Activated T-cell treated with anti-CD3 and anti-CD28 coated beads, Interleukin-2, amount 50 U/mL, for 72 hours (primary cell): ENCODE measurements at places on chromosomes 12 and 14.

DNA sequence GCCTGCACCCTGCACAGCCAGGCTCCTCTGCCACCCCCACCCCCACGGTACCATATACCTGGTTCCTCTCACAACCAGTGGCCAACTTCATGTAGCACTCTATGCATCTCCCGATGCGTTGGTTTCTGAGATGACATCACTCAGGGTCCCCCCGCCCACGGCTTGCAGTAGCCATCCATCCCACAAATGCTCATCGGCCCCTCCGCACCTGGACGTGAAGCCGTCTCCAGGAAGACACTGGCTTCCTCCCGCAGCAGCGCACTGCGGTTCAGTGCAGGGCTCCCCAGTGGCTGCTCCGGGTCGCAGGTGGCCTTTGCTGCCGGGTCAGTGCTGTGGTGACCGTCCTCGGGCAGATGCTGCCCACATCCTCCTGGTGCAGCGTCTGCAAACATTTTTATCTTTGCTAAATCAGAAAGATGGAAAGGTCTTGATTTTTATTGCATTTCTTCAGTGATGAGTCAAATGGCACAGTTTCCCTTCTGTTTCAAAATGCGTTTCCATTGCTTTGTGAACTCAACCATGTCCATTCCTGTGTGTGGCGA is 27.5 kb upstream of the MMP17 start:
- no peak for DNase-seq

- peak; percentile 3 for DNase-seq
Measured at GRCh38 chr14:87896393-87897380, 96.3 kb downstream of the GALC start.

GRCh38 chr12:88706286-88706685 is 126.0 kb upstream of the KITLG start:
- no peak for DNase-seq

DNA sequence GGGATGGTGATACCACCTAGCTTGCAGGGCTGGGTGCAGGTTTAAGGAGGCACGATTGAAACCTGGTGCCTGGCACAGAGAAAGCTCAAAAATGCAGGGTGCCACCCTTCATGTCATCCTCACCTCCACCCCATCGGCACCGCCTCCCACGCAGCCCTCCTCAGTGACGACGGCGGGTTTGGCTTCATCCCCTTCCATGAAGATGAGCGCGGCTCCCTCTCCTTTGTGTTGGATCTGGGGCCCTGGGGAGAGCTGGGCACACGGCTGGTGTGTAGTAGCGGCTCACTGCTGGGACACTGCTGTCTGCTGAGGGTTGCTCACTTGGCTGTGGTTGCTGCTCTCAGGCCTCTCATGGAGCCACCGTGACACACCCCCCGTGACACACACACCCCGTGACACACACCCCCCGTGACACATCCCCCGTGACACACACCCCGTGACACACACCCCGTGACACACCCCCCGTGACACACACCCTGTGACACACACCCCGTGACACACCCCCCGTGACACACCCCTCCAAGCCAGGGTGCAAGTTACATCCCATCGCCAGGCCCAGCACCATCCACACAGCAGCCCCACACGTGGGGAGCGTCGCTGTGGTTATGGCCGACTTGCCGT is 42.9 kb upstream of the FZD10 start:
- peak; percentile 1 for DNase-seq

GRCh38 chr14:96252999-96253539 is 2.9 kb upstream of the BDKRB1 start:
- no peak for DNase-seq

DNA sequence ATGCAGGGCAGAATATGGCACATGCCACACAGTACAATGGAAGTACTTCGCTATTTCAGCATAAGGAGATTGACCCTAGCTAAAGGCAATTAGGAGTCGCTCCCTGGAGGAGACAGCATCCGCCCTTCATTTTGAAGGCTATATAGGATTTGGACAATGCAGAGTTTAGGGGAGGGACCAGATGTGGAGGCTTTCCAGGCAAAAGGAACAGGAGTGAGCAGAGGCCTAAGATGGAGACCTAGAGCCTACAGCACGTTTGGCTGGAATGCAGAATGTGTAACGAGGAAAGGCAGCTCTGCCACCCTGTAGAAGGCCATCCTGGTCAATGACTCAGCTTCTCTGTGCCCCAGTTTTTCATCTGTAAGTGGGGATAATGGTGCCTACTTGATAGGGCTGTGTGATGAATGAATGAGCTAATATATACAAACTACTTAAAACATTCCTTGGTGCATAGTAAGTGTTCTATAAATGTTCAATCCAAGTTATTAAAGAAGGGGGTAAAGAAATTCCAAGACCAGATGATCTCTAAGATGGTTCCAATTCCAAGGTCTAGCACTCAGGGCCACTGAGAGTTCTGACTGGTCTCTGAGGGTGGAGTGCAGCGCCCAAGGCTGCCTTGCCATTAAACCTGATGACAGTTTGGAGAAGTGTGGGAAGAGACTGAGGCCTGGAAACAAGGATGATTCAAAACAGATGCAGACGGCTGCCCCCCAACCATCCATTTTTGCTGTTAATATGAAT is 54.3 kb upstream of the FRMD6 start:
- DNase-seq = no peak

- DNase-seq = no peak
Measured at GRCh38 chr12:51293696-51294095, 23.5 kb upstream of the SMAGP start.

GRCh38 chr12:111396726-111397445 is 8.8 kb upstream of the SH2B3 start:
- DNase-seq = peak; percentile 88

DNA sequence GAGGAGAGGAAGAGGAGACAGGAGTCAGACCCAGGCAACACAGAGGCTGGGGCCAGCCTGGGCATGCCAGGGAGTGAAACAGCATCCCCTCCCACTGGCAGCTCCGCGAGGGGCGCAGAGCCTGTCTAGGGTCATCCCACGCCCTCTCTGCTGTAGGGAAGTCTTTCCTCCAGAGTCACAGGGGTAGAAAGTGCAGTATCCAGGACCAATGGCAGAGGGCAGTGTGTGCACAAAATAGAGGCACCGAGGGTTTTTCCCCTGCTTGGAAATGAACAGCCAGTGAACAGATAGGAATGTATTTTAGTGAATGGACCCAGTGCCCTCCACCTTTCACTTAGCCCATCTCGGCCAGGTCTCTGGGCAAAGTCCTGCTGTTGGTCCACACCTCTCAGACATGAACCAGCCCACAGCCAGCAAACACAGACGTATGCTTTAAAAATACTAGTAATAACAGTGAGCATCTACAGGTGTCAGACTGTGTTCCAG is 9.4 kb upstream of the KRT74 start:
- DNase-seq = peak; percentile 66
